D341Med (cell line): ENCODE measurements at places on chromosomes 1 and 21.

DNA sequence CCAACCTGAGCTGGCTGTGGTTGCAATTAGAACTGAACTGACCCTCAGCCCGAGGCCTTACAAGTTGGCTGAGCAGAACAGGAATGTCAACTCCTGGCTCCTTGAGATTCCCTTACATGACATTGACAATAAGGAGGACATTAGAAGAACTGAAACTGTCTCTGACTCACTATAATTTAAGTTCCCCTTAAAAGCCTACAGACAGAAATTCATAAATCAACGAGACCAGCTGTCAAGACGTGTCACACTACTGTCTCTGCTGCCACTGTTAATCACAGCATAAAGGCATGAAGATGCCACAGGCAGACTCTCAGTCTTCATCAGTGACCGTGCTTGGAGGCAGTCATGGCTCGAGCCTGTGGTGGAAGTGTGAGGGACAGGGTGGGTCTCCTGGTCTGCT, 168.8 kb downstream of the GABPA start:
- DNase-seq, result no peak

GRCh38 chr1:162631546-162632191, 595 bp upstream of the DDR2 start:
- DNase-seq, result no peak

DNA sequence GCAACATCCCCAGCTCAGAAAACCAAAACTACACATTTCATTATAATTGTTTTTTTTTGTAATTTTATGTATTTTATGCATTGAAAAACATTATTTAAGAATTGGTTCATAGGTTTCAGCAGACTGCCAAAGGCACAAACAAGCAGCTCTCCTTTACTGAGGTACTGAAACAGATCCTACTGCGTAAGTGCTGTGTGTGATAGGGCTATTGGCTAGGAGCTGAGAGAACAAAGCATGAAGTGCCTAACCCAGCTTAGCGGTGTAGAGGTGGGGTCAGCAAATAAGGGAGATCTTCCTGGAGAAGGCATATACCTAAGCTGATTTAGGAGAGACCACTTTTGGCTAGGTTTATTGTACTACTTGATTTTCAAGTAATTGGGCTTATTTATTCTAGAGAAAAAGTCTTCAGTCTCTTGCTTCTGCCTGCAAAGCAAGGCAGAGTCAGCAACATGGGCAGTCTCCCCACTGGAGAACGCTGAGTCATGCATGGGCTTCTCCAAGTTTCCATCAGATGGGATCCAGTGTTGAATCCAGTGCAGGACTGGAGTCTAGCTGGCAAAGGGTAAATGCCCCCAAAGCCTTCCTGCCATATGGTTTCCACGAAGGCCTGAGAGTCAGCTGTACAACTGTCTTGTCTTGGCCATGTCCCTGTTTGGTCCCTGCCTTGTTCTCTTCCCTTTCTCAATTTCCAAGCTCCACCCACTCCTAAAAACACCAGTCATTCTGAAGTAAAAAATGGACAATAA, 18.0 kb upstream of the YTHDF2 start:
- DNase-seq, result no peak

DNA sequence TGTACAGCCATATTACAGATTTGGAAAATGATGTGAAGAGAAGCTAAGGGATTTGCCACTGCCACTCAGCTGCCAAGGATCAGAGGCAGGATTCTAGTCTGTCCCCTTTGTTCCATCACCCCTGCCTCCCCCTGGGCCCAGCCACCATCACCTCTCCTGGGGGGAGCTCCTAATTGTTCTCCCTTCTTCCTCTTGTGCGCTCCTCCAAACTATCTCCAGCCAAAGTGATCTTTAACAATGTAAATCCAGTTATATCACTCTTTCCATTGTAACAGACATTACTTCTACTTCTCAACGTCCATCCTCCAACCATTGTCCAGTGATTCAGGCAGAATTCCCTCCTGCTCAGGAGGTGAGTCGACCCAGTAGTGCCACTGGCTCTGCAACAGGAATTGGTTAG, 164.1 kb downstream of the PLPP3 start:
- no peak for DNase-seq
